Nephron progenitor cell (in vitro differentiated cells): ENCODE measurements at places on chromosomes 7 and 10.
A peak's percentile ranks its signal among the peaks of the same experiment; 100 is the strongest.

DNA sequence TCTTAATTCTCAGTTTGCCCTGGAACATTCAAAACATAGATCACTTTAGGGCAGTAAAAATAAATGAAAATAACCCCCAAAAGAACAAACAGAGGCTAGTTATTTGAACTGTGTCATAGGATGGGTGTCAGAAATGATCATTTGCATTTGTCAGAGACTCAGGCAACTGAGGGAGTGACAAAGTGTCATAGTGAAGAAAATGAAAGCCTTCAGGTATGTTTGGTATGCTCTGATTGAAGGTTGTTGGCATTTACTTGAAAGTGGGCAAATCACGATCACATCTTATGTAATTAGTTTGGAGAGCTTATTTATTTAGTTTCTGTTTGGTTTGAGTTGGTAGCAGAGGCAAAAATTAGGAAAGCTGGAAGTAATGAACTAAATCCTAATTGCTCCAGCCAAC is 880.9 kb downstream of the ANKRD7 start:
- DNase-seq: no peak

- no peak for DNase-seq
Measured at GRCh38 chr7:87056346-87056745, 3.1 kb downstream of the ELAPOR2 start.

DNA sequence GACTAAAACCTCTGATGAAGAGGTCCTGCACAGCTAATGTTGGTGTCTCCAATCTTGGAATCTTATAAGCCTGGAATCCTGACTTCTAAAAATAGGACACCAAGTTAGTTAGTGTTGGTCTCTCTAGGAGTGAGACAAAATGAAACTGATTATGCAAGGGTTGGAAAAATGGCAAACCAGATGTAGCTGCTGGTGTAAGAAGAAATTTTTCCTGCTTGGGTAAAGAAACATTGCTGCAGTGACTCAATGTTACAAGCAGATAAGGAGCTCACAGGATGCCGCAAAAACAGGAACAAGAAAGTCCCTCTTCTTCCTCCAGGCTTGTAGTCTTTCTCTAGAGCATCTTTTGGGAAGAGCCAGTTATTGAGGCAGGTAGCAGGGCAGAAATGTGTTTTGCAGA is 449.0 kb downstream of the ETV1 start:
- DNase-seq: no peak

DNA sequence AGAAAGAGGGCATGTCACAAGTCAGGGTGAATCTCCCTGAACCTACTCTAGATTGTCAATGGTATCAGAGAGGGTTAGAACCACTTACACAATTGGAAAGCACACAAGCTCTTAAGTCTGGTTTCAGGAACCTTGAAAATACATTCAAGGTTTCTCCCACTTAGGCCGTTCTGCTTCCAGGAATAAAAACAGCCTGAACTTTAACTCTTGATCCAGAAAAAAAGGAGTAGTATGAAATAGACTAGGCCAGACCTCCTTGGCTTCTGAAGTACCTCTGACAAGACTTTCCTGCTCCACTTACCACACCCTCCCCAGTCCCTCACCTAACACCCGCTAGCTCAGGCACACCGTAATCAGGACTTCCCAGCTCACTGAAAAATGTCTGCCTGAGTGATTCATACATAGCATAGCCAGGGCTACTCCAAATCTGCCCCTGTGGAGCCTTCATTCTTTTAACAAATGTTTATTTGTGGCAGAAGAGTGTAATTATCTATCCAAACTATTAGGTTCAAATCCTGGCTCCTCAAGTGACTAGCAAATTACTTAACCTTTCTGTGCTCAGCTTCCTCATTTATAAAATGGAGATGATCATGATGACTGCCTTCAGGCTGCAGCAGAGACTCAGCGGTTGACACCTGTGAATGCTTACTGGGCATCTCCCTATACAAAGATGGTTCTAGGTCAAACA is 30.3 kb upstream of the IL6 start:
- DNase-seq: no peak

DNA sequence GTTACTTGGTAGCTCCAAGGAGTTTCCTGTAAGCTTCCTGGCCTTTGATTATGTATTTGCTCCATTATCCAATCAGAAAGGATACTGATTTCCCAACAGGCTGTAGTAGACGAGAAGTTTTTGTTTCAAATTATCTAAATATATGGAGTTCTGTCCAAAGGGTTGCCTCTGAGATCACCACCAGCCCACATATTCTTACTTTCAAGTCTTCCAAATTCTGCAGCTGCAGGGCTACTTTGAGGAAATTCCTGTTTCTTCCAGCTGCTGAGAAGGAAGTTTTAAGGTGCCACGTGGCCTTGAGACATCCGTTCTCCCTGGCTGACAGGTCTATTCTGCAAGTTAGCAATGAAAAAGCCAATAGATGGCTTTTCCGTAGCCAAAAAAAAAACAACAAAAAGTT is 286.0 kb downstream of the TWIST1 start:
- no peak for DNase-seq

DNA sequence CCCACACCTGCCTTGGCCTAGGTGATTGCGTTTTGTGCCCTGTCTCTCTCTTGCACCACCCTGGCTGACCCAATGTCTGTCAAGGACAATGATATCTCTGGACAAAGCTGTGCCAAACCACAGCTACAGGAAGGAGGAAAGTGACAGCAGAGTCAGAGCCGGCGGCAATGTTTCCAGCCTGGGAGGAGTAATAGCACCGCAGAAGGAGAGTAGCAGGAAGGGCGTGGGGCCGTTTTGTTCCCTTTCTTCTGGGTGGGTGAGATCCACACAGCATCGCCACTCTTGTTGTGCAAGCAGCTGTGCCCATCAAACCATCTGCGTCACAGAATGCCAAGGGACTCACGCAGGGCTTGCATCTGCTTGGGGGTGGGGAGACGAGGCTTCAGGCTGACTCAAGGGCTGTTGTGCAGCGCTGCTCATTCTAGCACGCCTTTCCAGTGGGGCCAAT is 341.6 kb upstream of the AUTS2 start:
- no peak for DNase-seq

GRCh38 chr7:71987200-71987767 is 424.9 kb downstream of the CALN1 start:
- no peak for DNase-seq

GRCh38 chr10:101588879-101589278 is 758 bp downstream of the DPCD start:
- DNase-seq: no peak

DNA sequence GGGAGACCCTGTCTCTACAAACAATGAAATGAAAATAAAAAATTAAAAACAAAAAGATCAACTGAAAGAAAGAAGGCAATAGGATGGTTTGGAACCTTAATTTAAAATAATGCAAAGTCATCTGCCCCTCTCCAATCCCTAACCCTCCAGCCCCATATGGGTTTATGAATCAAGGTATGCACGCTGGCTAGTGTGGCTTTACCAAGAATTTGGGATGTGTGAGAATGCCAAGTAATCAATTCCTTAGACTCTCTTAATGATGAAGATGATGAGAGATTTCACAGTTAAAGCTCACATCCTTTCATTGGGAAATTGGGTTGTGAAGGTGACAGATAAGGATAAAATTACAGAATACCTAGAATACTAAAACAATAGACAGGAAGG is 147.1 kb upstream of the AOAH start:
- no peak for DNase-seq

GRCh38 chr10:12769323-12770044 is 232.0 kb downstream of the CCDC3 start:
- DNase-seq: no peak

DNA sequence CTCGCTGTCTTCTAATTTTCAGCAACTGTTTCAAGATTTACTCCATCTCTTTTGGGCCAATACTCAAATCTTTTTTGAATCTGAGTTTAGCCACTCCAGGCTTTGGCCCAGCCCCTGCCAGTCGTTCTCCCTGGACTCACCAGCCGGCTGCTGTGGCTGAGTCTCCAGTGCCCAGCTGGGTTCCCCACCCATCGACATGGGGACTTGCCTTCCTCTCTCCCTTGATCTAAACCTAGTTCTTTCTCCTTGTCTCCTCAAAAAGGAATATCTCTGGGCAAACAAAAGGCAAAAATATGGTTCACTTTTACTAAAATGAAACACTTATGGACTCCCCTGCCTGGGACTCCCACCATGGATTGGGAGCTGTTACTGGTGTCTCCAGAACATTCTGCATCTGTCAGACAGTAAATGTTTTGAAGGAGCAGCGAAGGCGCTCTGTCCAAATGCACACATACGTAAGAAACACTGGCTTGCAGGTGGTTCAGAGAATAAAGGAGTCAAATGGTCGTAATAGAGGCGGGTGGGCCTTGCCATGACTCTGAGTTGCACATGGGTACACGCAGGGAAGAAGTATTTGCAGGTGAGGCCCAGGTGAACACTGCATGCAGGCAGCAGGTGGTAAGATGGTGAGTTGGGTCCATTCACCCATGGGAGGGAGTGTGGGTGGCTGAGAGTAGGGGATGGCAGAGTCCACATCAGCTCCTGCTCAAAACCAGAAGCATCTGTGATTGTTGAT is 35.5 kb upstream of the HABP2 start:
- no peak for DNase-seq

- peak; percentile 39 for DNase-seq
Measured at GRCh38 chr7:1060315-1061072, 16.1 kb downstream of the GPR146 start.

DNA sequence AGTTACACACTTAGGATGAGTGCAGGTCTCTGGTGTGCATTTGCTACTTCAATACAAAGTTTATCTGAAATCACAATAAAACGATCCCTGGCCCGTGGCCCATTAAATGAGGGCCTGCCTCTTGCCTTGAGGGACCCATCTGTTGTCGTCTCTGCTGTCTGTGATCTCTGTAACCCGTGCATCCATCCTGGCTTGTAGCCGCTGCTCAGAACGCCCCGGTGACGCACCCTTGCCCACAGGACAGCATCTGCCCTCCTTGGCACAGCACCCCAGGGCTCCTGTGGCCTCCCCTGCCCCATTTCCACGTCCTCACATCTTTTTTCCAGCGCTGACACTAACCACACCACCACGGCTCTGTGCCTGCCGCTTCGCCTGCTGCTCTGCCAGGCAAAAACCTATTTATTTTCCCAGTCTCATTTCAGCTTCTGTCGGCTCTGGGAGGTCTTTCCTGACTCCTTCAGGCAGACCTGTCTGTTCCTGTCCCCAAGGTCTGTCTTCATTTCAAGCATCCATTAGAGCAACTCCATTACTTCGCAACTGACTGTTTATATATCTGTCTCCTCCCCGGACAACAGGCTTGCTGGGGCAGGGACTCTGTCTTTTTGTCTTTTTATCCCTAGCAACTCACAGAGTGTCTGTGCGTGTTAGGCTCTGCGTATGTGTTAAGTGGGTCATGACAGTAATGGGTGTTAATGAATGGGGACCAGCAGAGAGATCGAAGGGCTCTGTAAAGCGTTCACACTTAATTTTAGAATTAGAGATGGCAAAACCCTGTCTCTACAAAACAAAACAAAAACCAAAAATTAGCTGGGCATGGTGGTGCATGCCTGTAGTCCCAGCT is 16.4 kb downstream of the CARD11 start:
- DNase-seq: no peak

- no peak for DNase-seq
Measured at GRCh38 chr7:24595671-24596418, 22.6 kb downstream of the PALS2 start.

- DNase-seq: no peak
Measured at GRCh38 chr10:86254081-86254480, 112.5 kb downstream of the GRID1 start.

DNA sequence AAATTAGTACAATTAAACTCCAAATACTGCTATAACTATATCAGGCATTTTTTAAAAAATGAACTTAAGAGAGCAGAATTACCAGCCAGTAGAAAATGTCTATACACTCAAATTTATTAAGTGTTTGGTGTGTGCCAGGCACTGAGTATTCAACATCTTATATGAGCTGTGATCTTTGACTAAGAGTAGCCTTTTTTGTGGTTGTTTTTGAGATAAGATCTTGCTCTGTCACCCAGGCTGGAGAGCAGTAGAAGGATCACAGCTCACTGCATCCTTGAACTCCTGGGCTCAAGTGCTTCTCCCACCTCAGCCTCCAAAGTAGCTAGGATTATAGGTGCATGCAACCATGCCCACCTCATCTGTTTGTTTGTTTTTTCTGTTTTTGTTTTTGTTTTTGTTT is 102.5 kb upstream of the CELF2 start:
- DNase-seq: no peak

DNA sequence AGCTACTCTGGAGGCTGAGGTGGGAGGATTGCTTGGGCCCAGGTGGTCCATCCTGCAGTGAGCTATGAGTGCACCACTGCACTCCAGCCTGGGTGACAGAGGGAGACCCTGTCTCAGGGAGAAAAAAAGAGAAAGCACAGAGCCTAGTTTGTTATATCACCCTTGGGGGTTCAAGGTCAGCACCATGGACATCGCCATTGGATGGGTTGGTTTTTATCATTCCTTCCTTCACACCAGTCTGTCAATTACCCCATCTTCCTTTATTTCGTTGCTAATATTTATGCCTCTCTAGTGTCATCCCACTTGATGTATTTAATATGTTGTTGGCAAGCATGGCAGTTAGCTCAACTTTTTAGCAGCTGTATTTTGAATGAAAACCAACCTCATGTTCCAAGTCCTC is 182.3 kb downstream of the NSUN6 start:
- no peak for DNase-seq

DNA sequence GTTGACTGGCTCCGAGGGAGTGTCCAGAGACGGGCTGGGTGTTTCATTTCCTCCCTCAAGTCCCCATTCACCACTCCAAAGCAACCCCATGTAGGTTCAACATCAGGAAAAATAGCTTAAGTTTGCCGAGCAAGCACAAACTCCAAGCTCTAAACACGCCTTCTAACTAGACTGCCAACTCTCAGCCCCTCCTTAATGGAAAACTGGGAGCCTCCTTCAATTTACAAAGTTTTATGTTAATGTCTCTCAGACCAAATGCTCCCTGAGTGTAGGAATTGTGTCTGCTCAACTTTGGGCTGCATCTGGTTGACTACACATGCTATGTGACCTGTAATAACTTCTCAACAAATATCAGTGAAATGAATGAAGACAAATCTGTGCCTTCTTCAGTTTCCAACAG is 87.5 kb downstream of the FAM204A start:
- DNase-seq: no peak

DNA sequence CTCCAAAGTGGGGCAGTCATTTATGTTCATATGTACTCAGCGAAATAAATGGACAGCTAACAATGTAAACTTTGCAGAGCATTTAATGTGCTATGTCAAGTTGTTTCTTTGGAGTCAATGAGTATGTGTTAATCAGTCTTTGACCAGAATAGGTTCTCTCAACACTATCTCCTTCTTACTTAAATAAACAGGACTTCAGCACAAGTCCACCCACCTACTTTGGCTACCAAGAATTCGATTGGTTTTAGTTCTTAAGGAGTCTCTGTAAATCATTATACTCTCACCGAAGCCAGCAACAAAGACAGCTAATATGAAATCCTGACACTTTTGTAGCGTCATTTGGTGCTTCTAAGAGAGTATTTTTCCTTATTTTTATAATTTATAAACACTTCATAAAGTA is 6.9 kb downstream of the WEE2 start:
- no peak for DNase-seq

GRCh38 chr7:49980465-49980864 is 112.6 kb downstream of the ZPBP start:
- DNase-seq: no peak

GRCh38 chr7:628826-629225 is 97.7 kb upstream of the DNAAF5 start:
- DNase-seq: no peak

GRCh38 chr10:70799124-70799523 is 13.9 kb upstream of the TBATA start:
- no peak for DNase-seq
